Muscle of arm (tissue), 14 donors: ENCODE measurements at places on chromosomes 1 and 21. TPM values are rescaled to one million over a fixed set of nuclear protein-coding genes. Genes with fewer than 3 reads are reported as not detected.

GRCh38 chr1:191963781-191964455 lies 194.3 kb upstream of the RGS18 start:
- DNase-seq = no peak

- no peak for DNase-seq
Measured at GRCh38 chr1:239253032-239253431, 133.3 kb upstream of the CHRM3 start.

DNA sequence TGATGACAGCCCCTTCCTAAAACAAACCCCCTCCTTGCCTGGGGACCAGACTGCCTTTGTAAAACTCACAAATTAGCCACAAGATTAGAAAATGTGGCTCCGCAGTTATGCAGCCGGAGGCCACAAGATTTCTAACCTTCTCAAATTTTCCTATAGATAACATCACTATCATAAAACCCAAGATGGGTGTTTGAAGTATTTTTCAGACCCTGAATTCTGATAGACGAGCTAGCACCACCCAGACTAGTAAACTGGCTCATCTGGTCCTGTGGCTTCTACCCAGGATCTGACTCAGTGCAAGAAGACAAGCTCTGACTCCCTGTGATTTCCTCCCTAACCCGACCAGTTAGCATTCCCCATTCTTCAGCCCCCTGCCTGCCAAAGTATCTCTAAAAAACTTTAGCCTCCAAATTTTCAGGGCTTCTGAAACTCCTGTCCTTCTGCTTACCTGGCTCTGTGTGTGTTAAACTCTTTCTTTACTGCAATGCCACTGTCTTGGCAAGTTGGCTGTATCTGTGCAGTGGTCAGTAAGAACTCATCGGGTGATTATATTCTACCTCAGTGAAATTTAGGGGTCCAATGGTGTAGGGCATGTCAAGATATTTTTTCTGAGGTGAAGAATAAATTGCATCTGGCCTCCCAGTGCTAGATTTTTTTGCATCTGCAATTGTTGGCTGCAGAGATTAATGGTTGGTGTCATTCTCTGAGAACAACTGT lies 102.1 kb downstream of the S1PR1 start:
- DNase-seq = no peak

Gene LRRC71
- polyA plus RNA-seq = 0.56 TPM

DNA sequence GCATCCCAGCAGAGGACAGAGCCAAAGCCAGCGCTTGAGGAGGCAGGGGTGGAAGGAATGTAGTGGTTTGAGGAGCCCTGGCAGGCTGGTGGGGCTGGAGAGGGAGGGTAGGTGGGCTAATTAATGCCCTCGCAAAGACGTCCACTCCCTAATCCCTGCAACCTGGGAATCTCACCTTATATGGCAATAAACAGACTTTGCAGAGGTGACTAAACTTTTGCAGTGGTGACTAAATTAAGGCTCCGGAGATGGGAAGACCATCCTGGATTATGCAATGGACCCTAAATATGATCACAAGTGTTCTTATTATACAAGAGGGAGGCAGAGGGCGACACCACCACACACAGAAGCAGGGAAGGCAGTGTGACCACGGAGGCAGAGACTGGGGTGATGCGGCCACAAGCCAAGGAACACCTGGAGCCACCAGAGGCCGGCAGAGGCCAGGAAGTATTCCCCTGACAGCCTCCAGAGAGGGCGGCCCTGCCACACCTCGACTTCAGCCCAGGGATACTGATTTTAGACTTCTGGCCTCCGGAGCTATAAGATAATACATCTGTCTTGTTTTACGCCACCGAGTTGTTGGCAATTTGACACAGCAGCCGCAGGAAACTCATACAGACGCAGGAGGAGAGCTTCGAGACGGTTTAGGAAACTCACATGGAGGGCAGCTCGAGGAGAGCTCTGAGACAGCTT lies 23.1 kb upstream of the NPPB start:
- no peak for DNase-seq

DNA sequence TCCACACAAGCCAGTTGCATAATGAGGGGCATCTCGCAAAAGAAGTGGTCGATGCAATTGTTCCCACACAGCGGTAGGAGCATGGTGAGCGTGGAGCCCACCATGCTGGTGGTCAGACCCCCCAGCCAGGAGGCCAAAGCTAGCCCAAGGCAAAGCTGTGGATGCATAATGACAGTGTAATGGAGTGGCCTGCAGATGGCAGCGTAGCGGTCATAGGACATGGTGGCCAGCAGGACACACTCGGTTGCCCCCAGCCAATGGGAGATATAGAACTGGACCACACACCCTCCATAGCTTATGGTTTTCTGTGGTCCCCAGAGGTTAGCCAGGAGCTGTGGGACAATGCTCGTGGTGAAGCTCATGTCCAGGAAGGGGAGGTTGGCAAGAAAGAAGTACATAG lies 4.3 kb downstream of the OR2C3 start:
- DNase-seq = no peak

Gene CA6
- not detected for polyA plus RNA-seq

- no peak for DNase-seq
Measured at GRCh38 chr1:46184920-46185658, 8.8 kb upstream of the P3R3URF start.

DNA sequence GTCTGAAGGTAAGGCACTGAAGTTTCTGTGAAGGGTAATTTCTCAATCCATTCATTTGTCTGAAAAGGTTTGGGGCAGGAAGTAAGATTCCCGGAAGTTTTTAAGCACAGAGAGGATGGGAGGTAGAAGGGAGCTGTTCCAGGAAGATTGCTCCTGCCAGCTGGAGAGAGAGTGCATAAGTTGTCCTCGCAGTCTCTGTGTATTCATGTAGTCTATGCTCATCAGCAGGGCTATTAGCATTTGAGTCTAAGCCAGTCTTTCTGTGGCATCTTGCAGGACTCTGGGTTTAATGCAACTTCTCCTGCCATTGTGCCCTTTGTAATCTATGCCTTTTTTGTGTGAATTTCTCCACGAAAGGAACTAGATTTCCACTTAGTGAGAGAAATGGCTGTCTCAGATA lies 140.8 kb upstream of the FGGY start:
- no peak for DNase-seq

Gene OR10Z1
- 0.14 TPM for polyA plus RNA-seq

GRCh38 chr1:156414461-156415064 lies 45.6 kb downstream of the RHBG start:
- DNase-seq = no peak

DNA sequence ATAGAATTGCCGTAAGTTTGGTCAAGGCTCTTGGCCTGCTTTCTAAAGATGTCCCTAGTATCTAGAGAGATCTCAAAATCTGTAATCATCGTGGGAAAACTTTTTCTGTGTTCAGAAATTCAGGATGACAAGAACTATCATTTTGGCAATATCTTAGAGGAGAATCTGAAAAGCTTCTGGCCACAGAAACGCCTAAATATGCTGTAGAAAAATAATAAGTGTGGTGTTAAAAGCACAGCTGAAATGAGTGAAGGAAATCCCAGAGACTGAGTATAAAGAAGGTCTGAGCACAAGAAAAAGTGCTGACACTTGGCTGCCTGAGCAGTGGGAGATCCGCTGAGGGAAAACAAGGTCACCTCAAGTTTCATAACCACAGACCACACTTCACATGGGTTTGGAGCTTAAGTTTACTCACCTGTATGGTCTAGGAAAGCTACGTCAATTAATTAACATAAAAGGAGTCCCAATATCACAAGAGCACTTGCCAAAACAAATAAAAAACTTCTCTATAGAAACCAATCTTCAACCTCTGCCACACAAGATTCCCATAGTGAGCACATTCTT lies 235.2 kb upstream of the IRF2BP2 start:
- DNase-seq = no peak

GRCh38 chr1:229614701-229615100 lies 11.2 kb downstream of the TAF5L start:
- DNase-seq = no peak

DNA sequence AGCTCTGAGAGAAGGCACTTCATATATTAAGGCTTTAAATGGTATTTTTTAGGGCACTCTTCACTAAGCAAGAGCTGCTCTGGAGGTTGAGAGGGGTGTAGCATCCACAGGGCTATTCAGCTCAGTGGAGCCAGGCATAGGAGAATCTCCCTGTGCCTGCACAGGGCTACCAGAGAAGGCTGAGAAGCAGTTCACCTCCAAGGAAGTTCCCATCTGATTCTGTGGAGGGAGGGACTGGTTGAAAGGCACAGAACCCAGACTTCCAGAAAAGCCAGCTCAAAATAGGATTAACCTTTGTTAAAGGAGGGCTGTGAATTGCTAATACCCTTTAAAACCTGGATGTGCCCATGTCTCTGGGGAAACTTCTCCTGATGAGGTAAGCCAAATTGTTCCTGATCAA lies 304.5 kb downstream of the TTLL7 start:
- DNase-seq = no peak

GRCh38 chr1:58755468-58755872 lies 28.4 kb downstream of the JUN start:
- no peak for DNase-seq

DNA sequence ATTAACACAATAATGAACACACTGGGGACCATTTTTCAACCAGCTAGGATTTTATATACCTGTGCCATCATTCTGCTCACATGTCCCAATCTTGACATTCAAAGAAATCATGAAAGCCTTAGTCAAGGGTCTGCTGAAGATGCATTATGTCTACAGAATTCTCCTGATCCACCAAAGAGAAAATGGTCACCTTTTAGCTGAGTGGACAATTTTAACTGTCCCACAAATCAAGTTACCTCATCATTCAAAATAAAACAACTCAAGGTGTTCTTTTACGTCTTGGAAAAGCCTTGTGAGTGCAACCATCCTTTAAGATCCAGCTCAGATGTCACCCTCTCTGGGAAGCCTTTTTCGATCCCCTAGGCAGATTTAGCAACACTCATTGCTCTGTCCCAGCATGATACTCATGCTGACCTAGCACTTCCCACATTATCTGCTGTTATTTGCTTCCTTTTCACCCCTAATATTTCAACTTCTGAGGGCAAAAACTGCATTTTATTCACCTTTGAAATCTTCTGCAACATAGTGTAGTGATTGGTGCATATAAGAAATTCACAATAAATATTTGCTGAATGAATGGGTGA lies 80.1 kb downstream of the LMO4 start:
- no peak for DNase-seq

- DNase-seq = no peak
Measured at GRCh38 chr1:33401471-33401870, 29.4 kb downstream of the PHC2 start.

GRCh38 chr1:21344750-21345443 lies 54.6 kb upstream of the ECE1 start:
- DNase-seq = no peak

DNA sequence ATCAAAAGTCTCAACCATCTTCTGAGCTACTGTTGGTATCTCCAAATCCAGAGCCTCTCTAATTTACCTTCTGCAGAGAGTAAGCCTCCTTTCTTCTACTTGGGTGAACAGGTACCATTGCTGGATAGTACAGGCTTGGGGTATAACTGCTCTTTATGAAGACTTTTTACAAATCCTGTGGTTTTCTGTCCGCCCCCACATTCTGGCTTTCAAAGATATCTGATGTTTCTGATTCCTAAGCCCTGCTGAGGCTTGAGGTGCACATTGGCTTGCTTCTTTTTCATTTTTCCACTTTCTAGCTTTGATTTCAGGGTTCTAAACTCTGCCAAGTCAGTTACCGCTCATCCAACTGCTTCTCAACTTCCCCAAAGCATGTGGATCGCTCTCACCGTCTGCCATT lies 37.1 kb downstream of the TENT5C start:
- no peak for DNase-seq

- DNase-seq = no peak
Measured at GRCh38 chr1:13478692-13479091, 35.1 kb downstream of the LRRC38 start.

Gene C4BPB
- polyA plus RNA-seq = 0.62 TPM

Gene CGN
- 0.74 TPM for polyA plus RNA-seq

Gene MPL
- polyA plus RNA-seq = not detected

Gene ANGPTL7
- polyA plus RNA-seq = 1.1 TPM

- DNase-seq = no peak
Measured at GRCh38 chr21:45811136-45811535, 167.6 kb downstream of the PCBP3 start.

DNA sequence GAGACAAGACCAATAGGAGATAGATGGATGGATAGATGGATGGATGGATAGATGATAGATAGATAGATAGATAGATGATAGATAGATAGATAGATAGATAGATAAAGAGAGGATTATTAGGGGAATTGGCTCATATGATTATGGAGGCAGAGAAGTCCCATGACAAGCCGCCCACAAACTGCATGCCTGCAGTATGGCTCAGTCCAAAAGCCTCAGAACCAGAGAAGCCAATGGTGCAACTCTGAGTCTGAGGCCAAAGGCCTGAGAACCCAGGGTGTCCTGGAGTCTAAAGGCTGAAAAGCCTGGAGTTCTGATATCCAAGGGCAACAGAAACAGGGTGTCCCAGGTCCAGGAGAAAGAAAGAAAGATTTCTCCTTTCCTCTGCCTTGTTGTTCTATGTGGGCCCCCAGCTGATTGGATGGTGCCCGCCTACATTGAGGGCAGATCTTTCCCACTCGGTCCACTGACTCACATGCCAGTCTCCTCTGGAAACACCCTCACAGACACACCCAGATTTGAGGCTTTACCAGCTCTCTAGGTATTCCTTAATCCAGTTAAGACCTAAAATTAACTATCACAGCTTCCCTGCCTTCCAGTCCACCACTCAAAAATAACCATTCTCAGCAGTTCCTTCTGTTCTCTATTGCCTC lies 39.6 kb upstream of the IRF2BP2 start:
- DNase-seq = no peak

DNA sequence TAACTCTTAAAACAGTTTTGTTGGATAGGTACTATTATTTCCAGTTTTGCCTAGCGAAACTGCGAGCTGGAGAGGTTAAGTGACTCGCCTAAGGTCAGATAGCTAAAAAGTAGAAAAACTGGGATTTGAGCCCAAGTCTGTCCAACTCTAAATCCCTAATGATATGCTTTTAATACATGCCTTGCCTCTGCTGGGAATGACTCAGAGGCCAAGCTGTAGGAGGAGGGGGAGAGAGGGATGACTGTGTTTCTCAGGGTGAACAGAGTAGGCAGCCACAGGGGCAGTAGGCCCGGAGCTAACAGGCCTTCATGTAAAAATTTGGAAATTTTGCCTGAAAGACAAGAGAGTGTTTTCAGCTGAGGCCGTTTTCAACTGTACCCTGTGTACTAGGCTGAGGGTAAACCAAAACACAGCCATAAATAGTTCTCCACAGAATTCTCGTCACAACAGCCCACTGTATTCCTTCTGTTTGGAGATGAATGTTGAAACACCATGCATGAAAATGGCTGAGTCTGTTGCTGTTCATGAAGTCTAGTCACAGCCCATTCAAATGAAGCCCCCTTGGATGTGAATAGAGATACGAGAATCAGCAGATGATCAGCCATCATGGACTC lies 107.5 kb upstream of the HOOK1 start:
- DNase-seq = no peak

DNA sequence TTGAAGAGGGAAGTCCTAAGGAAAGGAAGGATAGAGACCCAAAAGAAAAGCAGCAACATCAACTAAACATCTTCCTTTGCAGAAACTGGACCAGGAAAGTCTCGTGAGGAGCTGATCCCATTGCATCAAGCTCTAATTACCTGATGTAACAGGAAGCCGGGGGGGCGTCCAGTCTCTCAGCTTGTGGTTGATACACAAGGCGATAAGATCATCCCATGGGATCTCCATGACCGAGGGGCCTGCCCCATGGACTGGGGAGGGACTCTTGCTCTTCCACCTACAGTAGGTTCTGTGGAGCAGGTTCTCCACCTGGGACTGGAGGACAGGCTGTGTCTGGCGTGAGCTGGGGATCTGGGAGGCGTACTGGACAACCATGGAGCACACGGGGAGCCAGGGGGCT lies 14.8 kb upstream of the LSS start:
- DNase-seq = no peak

GRCh38 chr1:48674641-48675040 lies 102.0 kb downstream of the BEND5 start:
- DNase-seq = no peak
